ENCODE measurements at places on chromosomes 11 and 22.

DNA sequence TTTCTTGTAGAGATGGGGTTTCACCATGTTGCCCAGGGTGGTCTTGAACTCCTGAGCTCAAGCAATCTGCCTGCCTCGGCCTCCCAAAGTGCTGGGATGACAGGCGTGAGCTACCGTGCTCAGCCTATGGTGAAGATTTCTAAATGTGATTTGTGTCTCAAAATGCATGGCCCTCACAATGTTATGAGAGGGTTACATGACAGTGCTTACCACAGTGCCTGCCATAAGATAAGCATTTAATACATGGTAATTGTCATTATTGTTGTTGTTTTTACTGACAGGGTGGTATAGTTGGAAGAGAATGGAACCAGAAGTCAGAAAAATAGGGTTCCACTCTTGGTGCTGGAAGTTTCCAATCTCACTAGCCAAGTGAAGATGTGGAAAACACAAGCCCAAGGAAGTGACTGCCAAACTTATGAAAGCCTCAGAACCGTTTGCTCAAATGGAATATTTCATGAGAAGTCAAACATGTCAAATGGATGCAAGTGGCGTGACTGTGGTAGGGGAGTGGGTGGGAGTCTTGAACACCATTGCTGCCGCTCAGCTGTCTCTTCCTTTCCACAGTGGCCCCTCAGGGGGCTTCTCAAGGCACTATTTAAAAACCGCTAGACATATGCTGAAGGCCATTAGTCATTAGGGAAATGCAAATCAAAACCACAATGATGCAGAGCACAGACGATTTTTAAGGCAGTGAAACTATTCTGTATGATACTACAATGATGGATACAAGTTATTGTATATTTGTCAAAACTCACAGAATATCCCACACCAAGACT, 29.1 kb upstream of the LMO2 start:
- DNase-seq = no peak

DNA sequence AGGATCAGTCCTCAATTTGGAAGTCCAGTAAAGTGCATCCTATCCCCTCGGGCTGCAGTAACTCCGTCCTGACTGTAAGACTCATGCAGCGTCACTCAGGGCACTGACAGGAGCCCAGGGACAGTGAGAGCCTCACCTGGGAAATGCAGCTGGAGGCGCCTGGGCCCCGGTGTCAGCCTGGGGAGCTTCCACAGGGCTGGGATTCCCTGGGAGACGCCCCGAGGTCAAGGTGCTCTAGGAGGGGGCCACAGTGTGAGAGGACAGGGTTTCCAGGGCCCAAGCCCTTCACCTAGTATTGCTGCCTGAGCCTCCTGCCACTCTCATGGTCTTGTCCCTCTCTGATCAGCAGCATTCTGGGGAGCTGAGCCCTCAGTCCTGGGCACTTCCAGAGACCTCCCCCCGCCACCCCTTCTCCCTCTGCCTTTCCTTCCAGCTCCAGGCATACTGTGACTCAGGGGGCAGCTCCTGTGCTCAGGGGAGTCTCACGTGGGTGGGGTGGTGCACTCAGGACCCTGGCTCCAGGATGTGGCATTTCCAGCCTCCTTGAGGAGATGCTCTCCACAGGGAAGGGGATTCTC, 99.1 kb upstream of the IGLL5 start:
- DNase-seq = no peak

DNA sequence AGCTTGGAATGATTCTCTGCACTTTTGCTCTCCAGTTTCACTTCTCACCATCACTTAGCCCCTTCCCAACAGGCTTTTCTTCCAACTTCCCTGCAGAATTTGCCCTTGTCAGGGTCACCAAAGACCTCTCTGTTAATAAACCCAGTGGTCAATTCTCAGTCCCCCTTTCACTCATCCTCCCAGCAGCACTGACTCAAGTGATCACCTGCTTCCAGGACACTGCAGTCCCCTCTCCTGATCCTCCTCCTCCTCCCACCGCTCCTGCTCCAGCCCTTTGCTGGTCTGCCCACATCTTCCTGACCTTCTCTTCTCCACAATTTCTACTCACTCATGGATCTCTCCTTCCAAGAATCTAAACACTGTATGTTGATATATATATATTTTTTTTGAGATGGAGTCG, 57.9 kb downstream of the SHISAL1 start:
- DNase-seq = no peak

DNA sequence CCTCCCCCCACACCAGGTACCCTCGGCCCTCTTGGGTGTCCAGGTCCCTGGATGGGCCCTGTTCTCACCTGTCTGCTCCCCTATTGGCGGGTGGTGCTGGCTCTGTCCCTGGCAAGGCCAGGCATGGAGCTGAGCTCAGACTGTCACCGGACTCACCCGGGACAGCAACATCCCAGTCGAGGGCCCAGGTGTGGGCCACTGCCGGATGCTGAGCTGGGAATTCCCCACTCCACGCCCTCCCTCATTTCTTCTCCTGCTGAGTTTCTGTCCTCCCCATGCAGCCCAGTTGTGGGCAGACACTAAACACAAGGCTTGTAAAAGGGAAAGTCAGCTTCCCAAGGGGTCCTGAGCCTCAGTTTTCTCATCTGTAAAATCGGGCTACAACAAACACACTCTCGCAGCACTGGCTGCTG, 2.0 kb upstream of the AP5B1 start:
- no peak for DNase-seq

GRCh38 chr11:77418971-77419597, 54.8 kb downstream of the PAK1 start:
- DNase-seq = no peak

GRCh38 chr11:92911478-92911877, 58.0 kb upstream of the MTNR1B start:
- DNase-seq = no peak

DNA sequence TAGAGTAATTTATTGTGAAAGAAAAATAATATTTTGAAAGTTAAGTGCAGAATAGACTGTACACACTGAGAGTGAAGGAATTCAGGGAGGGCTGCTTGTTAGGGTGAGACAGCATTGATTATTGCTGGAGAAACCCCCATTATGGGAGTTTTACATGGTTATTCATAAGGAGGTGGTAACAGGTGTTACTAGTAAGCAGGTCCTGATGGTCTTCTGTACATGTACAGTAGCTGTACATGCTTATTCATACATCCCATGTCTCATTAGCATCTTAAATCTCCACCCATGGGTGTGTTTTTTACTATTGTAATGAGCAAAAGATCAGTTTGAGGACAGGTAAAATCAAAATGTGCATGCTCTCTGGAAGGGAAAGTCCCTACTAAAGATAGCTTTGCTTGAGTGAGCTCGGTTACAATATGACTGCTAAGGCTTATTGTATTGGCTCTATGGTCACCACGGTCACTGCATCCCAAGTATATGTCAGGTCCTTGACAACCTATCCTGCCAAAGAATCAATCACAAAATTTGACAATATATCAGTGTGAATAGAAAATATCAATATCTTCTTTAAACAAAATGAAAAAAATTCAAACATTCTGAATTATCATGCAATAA, 6.2 kb downstream of the KDM4F start:
- no peak for DNase-seq

DNA sequence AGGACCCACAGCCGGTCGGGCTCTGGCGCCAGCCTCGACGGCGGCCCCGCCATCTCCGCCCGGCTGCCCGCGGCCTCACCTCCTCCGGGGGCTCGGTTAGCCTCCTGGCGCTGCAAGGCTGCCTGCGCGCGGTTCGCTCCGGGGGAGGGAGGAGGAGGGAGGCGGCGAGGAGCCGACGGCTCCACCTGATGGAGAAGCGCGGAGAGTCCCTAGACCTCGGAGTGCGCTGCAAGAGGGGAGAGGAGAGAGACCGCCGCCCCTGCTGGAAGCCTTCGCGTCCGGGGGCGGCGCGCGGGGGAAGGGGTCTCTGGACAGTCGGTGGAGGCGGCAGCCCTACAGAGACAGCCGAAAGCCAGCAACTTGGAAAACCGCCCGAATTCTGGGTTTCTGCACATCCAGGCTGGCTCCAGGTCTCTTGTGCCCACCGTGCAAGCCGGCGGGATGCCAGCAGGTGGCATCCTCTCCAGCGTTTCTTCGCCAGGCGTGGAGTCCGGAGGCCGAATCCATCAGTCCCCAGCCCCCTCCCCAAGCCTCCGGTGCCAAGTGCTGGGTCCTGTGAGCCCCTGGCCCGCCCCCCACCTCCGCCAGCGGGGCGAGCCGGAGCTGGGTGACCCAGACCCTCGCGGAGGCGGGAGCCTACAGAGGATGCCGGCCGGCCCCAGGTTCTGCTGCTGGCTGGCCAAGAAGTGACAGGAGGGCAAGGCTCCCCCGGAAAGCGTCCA, 2.9 kb upstream of the KIRREL3 start:
- peak; percentile 74 for DNase-seq

DNA sequence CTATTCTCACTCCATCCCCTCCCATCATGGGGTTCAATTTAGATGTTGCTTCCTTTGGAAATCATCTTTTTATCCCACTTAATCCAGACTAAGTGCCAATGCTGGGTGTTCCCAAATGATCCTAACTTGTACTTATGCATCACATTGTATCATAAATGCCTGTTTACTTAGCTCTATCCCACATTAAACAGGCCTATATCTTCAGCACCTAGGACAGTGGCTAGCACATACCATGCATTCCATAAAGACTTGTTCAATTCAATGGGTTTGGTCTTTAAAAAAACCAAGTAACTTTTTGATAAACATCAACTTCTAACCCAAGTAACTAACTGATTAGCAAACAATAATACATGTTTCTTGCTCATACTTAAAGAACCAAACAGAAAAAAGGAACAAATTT, 40.6 kb downstream of the RSF1 start:
- DNase-seq = no peak

DNA sequence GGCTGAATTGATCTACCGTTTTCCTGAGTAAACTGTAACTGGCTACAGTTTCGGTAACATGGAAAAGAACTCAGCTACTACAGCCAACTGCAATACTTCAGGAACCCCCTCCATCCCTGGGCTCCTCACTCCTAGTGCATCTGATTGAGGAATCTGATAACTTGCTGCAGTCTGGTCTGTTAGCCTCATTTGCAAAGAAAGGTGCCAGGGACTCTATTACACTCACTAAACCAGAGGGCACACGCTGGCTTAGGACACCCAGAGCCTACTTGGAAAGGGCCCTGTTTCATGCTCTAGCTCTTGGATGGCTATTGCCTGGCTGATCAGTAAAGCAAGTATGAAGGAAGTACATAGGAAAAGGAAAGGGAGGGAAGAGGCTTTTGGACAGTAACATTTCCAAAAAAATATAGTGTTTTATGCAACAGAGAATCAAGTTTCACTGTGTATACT, 22.3 kb downstream of the APOL5 start:
- DNase-seq = no peak

DNA sequence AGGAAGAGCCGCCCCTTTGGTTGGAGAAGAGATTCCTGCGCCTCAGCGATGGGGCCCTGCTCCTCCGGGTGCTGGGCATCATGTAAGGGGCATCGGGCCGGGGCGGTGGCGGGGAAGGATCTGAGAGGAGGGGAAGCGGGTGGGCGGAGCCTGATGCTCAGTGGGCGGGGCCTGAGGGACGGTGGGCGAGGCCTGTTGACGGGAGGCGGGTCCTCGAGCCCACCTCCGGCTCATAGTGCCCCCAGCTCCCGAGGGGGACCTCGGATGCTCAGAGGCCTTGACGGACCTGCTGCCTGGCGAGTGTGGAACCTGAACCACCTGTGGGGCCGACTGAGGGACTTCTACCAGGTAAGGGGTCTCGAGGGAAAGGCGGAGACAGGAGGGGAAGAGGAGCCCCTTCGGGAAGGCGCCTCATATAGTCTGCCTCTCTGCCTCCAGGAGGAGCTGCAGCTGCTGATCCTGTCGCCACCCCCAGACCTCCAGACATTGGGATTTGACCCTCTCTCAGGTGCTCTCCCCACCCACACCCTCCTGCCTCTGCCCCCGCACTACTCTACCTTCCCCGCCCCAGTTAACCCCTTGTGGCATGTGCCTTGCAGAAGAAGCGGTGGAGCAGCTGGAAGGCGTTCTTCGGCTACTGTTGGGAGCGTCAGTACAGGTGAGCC, 799 bp downstream of the CCDC88B start:
- DNase-seq = no peak

- DNase-seq = no peak
Observed at GRCh38 chr11:125402435-125402834, 93.6 kb downstream of the FEZ1 start.

- peak; percentile 42 for DNase-seq
Observed at GRCh38 chr22:29078036-29078868, 5.4 kb downstream of the KREMEN1 start.

DNA sequence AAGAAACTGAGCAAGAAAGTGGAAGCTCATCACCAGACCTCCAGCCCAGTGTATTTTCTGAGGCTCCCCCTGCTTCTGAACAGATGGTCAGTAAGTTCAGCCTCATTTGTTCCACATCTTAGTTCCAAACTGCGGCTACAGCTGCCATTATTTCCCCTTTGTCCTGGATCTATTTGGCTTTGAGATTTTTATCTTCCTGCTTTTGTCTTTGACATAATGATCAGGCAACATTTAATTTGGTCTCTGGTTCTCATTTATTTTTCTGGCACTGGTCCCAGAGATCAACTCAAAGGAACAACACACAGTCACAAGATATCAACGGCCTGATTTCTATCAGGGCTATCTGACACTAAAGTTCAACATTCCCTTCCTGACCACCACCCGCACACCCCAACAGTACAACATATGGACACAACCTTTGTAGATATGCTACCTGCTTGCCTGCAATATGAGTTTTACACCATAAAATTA, 137.5 kb downstream of the FAM76B start:
- DNase-seq = peak; percentile 71

GRCh38 chr11:66321606-66322005, 4.8 kb upstream of the CD248 start:
- DNase-seq = no peak

- no peak for DNase-seq
Observed at GRCh38 chr11:67306769-67307544, 3.6 kb downstream of the SSH3 start.

DNA sequence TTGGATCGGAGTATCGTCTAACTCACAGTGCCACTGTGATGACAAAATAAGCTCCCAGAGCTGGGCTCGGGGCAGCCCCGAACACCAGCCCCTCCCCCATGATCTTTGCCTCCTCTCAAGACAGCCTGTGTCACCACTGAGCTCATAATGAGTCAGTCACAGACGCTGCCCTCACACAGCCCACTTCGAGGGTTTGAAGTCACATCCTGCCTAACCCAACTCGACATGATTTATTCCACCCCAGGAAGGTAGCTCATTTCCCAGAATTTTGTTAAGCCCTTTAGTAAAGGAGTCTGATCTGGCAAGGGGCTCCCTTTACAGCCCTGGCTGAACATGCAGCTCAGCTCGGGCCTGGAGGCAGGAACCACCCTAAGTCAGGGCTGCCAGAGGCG, 22.8 kb downstream of the MYH9 start:
- DNase-seq = no peak

DNA sequence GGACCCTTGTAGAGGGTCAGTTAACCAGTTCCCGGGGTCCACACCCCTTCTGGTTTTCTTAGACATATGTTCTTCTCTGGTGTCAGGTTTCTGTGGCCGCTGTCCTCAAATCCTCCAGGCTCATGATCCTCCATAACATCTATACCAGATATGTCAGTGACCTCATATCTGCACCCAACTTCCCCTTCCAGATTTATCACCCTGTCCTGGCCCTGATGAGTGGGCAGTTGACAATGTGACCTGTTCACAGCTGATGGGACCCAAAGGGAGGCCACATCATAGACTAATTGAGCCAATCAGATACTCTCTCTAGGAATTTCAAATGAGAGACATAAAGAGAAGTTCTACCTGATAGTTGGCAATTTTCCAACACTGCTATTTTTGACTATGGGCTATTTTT, 5.1 kb downstream of the DKK3 start:
- peak; percentile 10 for DNase-seq

- no peak for DNase-seq
Observed at GRCh38 chr22:20977516-20978170, 4.5 kb upstream of the LZTR1 start.

- no peak for DNase-seq
Observed at GRCh38 chr11:94297985-94298576, 6.3 kb upstream of the IZUMO1R start.

GRCh38 chr11:45097721-45098493, 48.5 kb upstream of the PRDM11 start:
- DNase-seq = no peak
